ENCODE measurements at places on chromosomes 7 and 10.

DNA sequence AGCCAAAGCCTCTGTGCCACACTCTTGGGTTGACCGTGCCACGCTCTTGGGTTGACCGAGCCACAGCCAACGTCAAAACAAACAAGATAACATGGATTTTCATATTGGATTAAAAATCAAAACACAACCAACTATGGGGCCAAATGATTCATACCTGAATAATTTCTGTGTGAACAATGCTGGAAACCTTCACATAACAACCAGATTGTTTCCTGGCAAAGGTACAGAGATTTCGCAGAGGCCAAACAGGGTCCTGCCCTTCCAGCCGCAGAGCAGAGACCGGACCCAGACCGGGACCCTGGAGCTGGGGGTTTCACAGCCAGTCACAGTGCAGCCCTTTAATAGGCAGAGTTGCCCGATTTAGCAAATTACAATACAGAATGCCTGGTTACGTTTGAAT is 40.5 kb downstream of the ITIH5 start:
- no peak for DNase-seq

- DNase-seq, result no peak
Measured at GRCh38 chr7:80770675-80771081, 132.2 kb downstream of the CD36 start.

DNA sequence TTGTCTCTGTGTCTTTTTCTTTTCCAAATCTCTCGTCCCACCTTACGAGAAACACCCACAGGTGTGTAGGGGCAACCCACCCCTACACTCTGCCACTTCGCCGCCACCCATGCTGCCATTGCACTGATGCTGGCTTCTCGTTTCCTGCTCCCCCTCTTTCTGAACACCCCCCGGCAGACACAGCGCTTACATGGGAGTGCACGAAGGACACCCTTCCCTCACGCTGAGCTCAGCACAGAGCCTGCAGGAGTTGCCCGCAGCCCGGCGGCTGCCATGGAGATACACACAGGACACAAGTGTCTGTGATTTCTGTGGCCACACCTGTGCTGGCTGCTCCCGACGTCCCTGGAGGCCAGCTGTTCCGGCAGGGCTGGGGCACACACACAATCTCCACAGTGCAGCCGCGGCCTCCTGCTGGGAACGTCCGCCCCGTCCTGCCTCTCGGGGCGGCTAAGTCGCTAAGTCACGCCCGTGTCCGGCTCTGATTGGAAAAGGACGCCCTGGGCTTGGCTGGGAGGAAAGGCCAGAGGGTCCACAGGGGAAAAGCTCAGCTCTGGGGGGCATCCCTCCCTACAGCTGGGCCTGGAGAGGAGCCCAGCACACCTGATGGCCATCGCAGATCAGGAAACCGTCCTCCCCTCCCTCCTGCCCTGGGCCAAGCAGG is 349.8 kb downstream of the PTPRN2 start:
- no peak for DNase-seq

DNA sequence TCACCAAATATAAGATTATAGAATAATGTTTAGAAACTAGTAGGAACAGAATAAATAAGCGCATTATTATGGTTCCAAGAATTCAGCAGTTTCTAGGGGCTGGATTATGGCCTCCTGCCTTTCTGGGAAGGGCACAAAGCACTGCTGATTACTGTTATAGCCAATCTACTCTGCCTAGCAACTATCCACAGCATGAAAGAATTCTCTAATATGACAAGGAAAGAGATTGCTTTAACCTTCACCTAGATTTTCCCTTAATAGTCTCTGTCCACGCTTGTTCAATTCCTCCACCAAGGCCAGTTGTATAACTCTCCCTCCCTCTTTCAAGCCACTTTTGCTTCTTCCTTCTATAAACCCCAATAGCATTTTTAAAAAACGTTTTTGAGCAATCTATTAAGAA is 1033.6 kb upstream of the LRRTM3 start:
- no peak for DNase-seq

- no peak for DNase-seq
Measured at GRCh38 chr10:102157224-102157623, 5.0 kb downstream of the NOLC1 start.

DNA sequence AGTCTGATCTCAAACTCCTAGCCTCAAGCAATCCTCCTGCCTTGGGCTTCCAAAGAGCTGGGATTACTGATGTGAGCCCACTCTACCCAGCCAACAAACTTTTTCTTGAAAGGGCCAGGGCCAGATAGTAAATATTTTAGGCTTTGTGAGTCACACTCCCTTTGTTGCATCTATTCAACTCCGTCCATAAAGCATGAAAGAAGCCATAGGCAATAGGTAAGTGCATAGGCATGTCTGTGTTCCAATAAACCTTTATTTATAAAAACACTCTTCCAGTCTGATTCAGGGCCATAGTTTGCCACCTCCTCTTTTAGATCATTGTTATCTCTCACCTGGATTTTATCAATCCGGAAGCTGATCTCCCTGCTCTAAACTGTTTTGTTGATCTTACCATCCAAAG is 105.6 kb upstream of the BMPER start:
- DNase-seq, result no peak

GRCh38 chr10:30435073-30435422 is 1.1 kb downstream of the MAP3K8 start:
- DNase-seq, result no peak

- no peak for DNase-seq
Measured at GRCh38 chr10:133002685-133003084, 60.3 kb upstream of the CFAP46 start.

- DNase-seq, result no peak
Measured at GRCh38 chr7:101952355-101953247, 135.2 kb downstream of the CUX1 start.

DNA sequence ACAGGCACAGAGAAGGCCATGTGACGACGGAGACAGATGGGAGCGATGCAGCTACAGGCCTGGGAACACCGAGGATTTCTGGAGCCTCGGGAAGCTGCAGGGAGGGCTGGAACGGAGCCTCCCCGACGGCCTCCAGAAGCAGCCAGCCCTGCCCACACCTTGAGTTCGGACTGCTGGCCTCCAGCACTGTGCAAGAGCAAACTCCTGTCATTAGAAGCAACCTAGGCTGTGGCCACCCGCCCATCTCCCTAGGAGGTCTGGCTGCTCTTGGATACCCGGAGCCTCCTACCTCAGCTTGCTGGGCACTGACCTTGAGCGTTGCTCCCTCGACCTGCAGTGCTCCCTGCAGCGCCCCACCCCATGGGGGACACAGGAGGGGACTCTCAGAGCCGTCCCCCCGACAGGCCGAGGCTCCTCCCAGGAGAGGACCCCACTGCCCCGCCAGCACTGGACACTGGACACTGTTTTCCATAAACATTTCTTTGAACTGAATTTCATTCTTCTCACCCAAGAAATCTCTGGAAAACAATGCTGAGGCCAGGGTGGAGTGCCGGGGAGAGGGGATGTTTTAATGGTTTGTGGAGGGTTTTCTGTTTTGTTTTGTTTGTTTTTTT is 22.5 kb upstream of the TNRC18 start:
- DNase-seq, result no peak

GRCh38 chr10:133309100-133309719 is 496 bp downstream of the ZNF511 start:
- DNase-seq, result peak; percentile 97

GRCh38 chr7:16404636-16405035 is 16.7 kb downstream of the CRPPA start:
- no peak for DNase-seq

DNA sequence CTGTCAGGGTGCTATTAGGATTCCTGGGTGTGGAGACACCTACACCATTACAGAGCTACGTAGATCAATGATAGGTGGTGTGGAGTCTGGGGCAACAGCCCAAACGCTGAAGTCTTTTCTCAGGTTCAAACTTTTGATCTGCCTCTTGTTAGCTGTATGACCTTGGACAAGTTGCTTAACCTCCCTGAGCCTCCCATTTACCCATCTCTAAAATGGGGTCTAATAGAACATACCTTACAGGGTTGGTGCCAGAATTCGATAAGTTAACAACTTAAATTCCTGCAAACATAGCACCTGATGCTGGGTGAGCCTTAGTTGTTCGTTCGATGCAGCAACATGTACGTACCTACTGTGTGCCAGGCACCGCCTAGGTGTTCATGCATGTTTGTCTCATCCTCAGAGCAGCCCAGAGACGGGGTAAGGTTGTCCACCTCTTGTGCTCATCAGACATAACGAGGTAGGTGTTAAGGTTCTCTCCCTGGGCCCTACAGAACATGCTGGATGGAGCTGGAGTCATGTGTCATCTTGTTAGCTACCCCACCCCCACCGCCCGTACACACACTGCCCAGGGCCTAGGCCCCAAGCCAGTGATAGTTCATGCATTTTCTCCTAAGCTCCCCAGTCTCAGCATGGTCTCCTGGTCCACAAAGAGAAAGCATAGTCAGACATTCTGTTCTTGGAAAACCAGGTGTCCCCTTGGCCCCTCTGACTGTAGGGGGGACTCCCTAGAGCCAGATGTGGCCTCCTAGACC is 41.0 kb upstream of the SLC29A3 start:
- no peak for DNase-seq

GRCh38 chr7:31688372-31688771 is 1.4 kb downstream of the PPP1R17 start:
- DNase-seq, result no peak

DNA sequence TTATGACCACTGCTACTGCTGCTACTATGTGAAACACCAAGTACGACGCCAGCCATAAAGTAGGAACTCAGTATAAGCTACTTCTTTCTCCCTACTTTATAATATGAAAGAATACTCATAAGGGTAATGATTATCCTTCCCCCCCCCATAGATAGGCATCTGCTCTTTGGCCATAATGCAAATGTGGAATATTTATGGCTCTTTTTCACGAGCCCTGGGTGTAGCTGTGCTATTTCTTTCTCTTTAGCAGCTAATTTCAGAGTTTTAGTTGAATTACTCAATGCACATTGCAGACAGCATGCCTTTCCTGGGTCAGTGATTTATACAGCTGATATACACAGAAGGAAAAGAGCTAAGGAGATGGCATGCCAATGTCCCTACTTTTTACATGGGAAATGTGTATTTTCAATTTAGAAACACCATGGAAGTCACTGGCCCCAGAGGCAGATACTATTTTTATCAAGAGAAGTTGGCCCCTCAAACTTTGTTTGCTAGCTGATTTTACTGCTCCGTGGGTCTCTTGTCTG is 234.1 kb upstream of the KIAA1217 start:
- DNase-seq, result no peak

DNA sequence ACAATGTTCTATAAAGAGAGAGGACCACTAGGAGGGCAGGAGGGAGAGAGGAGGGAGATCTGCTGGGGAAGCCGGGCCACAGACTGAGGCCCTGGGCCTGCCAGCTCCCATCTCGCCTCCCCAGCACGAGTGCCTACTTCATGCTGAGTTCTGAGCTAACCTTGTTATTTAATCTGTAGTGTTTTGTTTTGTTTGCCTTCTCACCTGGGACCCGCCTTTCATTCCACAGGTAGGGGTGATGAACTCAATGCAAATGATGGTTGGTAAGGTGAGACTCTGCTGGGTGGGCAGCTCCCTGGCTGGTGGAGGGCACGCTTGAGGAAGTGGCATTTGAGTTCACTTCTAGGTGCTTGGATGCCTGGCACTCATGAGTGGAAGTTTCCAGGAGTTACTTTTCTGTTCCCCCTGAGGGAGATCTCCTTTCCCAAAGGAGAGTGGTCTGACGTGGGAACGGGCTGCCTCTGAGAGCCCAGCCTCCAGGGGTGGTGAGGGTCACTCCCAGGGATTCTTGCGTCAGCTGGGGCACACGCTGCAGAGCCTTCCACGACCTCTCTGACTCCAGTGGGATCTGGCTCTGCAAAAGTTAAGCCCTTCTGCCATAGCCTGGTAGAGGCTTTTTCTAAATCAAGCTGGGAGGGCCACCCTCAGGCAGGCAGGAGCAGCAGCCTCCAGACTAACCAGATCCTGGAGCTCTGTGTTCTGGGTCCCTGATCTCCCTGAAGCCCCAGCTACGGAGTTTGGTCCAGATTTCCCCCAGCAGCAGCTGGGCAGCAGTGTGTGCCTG is 22.4 kb downstream of the UBTD1 start:
- DNase-seq, result no peak

GRCh38 chr10:122664501-122664900 is 35.1 kb downstream of the C10orf120 start:
- DNase-seq, result no peak

- no peak for DNase-seq
Measured at GRCh38 chr10:27564880-27565279, 60.8 kb downstream of the RAB18 start.

DNA sequence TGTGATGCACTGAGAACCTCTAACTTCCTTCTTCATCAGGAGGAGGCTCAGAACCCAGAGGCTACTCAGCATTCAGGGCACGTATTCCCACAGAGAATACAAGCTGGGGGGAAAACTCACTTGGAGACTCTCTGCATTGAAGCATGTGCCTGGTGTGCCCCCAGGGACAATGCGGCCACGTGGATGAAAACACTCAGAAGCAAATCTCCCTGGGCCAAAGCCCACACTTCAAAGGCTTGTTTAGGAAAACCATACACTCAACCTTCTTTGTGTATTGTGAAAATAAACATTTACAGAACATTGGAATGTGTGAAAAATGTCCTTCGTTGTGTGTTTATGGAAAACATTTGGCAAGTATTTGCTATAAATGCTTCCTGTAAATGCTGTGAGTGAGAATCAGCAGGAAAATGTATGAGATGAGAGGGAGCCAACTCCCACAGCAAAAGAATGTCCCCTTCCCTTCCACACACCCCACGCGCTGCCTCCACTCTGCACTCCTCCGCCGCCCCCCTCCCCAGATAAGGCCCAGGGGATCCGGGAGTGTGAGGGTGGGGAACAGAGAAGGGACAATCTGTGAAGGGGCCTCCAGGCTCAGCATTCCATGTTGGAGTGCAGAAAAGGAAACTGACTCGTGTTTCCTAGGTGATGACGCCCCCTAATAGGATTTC is 339.5 kb downstream of the ELMO1 start:
- DNase-seq, result no peak

DNA sequence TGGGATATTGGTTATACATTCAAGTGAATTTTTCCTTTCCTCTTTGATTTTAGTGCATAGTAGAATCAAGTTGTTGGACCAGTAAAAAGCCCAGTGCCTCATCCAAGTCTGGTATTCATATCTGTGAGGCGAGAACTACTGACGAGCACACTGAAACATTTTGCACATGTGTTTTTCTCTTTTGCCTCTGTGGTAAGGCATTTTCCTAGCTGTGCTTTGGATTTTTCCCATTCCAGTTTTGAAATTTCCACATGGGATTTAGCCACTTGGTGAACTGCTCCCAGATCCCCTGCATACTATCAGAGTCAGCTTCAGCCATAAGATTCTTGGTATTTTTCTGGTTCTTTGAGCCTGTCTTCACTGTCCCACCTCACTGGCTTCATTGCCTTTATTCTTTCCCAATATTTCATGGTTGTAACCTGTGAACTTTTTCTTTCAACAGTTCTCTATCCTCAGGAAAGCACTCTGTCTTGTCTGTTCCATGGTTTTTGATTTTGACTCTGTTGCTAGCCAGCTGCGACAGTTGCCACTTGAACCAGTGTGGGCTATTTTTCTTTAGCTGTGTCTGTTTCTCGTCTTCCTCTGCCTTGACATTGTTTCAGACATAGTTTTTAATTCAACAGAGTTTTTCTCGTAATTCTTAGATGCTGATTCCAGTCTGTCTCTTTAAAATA is 239.0 kb downstream of the REEP3 start:
- no peak for DNase-seq

DNA sequence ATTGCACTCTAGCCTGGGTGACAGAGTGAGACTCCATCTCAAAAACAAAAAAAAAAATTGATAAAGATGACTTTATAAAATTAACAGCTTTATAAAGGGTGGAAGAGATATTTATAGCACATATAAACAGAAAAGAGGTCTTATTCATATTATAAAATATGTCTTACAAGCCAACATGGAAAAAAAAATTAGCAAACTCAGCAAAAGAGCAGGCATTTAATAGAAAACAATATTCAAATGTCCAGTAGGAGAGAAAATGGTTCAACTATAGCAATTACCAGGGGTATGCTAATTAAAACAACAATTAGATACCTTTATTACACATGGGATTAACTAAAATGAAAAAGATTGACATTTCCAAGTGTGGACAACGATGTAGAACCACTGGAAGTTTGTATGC is 929.1 kb downstream of the REEP3 start:
- DNase-seq, result no peak
